WERI-Rb-1 (cell line): ENCODE measurements at places on chromosomes 1 and 21.

GRCh38 chr1:232594768-232595698 lies 34.9 kb downstream of the SIPA1L2 start:
- DNase-seq: no peak

DNA sequence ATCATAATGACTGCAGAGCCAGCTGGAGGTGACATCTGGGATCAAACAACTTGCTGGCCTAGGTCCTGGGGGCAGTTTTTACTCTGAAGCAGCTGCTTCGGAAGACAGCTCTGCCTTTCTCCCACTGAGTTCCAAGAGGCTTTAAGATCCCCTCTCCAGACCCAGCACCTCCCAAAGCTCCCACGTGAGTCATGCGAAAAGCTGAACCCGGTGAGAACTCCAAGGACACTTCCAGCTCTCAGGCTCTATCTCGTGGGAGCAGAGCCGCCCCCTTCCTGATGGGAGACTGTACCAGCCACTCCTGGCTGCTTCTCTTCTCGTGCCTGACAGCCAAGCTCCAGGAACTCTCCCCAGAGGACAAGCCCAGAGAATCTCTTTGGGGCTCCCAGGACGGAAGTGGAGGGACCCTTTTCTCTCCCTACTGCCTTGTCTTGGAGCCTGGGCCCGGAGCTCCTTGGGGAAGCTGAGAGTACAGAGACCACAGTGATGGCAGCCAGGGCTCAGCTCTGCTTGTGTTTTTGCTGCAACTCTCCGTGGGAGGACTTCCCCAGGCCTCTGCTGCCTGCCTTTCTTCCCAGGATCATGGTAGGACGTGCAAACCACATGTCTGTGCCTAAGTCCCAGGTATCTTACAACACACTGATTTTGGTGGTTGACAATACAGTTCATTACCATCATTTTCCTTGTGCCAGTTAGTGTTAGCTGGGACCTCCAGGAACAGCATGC lies 40.6 kb downstream of the STUM start:
- DNase-seq: no peak

GRCh38 chr1:154578058-154578418 lies 10.5 kb downstream of the CHRNB2 start:
- no peak for DNase-seq

DNA sequence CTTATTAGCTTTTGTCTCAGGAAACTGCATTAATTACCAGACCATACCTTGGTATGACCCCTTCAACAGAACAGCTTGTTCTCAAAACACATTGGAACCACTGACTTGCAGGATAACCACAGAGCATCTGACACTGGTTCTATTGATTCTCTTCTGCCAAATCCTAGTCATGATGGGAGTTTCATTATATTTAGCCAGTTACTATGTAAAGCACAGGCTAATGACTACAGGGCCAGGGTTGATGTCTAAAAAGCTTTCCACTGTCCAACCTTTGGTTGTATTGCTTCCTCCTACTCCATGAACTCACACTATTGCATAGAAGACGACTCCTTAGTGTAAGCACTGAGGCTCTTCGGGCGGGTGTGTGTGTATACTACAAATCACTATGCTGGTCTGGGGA lies 3.8 kb downstream of the STMN1 start:
- no peak for DNase-seq

DNA sequence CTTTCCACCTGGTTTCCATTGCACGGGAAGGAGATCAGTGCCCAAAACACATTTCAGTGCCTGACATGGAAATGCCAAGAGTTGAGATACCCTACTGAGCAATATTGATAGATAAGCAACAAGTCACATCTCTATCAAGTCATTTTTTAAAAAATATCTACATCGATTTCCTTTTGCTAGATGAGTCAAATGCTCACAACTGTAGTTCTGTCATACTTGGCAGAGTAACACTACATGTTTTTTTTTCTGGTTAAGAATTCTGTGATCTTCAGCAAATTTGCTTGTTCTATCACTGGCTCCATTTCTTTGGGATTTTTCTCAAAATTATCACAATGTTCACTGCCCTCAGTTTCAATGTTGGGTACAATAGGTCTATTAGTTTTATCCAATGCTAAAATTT lies 145.4 kb downstream of the ZC3H11B start:
- no peak for DNase-seq

GRCh38 chr1:151711044-151711800 lies 5.4 kb downstream of the CELF3 start:
- peak; percentile 100 for DNase-seq

DNA sequence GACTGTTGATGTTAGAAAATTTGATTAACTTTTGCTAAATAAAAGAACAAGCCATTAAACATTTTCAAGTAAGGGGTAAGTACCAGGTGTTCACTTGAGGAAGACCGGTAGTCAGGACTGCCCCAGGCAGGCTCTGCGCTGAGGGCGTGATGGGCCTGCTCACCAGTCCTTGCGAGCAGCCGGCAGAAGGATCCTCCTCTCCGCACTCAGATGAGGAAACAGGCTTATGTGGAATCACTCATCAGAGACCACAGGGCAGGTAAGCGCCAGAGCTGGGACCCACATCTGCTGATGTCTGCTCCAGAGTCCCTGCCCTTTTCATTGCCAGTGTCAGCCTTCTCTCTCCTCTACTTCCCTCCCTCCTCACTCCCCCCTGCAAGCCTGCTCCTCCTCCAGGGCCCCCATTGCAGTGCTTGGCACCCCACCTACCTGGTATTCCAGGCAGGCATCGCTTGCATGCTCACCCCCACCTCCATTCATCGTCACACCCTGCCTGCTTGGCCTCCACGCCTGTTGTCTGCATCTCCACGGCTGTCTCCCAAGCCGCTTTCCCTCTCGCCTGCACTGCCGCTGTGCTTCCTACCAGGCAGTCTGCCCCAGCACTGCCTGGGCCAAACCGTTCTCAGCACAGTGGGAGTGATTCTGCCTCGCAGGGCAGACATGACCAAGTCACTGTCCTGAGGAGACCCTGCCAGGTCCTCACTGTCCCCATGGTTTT lies 24.7 kb upstream of the KDM4A start:
- no peak for DNase-seq

DNA sequence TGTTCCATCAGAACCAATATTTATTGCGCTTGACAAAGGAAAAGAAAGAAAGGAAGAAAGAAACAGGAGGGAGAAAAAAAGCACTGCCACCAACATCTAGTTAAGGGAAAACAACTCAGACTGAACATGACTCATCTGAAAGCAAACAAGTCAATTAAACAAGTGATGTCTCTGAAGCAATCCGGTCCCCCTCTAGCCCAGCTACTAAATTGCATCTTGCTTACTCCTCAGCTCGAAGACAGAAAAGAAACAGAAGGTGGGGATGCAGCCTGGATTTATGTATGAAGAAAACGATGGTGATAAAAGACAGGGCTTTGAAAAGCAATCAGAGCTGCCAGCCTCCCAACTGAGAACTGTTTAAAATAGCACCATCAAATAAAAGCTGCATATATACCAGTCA lies 188.2 kb downstream of the OMA1 start:
- no peak for DNase-seq

DNA sequence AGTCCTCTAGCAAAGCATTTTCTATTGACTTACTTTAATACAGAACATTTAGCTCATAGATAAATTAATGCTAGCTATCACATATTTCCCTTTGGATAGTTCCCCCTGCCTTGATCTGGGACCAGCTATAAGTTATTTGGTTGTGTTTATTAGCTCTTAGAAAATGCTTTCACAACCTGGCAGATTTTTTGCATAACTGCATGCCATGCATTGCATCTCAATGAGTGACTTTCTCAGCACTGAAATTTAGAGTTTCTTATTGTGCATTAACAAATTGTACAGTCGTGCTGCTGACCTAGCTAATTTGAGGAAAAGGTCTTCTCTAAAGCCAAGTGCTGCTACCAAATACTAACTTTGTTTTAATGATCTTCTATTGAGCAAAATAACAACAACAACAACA lies 164.8 kb downstream of the PLPPR5 start:
- no peak for DNase-seq

GRCh38 chr1:84436876-84437655 lies 38.8 kb downstream of the DNASE2B start:
- DNase-seq: no peak

DNA sequence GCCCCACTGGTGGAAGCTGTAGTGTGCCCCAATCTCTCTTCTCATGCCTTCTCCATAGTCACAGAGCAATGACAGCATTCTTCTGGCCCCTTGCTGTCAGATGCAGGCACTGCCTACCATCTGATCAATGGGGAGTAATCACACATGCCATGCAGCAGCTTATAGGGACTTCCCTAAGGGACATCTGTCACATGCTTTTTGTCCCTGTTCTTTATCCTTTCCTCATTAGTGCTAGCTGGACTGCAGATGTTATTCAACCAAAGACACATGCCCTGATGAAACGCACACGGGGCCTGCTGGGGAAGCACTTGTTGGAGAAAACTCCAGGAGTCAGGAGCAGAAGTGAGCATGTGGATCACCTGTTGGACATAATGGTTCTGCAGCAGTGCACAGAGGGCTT lies 108.7 kb downstream of the KCNJ15 start:
- DNase-seq: peak; percentile 58

GRCh38 chr1:180188091-180188506 lies 33.4 kb downstream of the QSOX1 start:
- DNase-seq: peak; percentile 93

DNA sequence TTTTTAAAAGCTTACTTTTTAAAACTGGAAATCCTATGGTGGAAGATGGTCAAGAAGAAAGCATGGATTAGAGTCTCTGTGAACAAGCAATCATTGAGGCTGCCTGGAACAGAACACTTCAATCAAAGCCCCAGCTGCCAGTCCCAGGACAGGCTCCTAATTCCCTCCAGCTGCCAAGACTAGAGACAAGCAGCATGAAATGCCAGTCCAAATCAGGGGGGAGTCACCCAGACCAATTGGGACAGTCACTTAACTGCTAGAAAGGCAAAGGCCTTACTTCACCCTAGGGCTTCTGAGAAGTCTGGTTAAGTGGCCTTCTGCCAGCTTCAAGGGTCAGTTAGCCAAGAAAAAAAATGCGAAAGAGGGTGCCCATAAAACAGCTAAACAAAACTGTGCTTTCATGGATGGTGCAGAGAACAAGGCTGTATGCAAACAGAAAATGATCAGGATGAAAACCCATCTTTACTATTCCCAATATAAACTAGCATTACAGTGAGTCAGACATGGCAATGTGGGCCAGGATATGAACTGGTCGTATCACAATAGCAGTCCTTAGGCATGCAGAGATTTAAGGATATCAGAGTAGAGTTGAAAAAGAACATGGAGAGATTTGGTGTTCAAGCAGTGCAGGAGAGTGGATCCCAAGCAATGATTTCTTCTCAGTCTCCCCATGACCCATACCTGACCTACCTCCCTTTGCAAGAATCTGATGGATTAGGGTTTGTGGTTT lies 31.0 kb upstream of the MAN1A2 start:
- no peak for DNase-seq

DNA sequence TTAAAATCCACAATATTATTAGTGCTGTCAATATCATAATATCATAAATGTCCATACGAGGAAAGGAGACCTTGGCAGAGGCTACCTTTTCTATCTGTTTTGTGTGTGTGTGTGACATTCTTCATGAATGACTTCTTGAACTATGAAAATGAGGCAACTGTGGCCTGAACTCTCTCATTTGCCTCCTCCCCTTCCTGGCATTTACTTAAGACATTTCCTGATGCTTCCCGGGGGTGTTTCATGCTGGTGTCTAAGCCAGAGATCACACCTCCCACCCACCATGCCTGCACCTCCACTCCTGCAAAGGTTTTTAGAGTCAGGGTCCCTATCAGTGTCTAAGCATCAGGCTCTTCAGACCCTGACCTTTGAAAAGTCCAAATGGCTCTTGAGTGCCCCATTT lies 420.9 kb downstream of the KIF26B start:
- DNase-seq: no peak

GRCh38 chr1:23069675-23070074 lies 50.4 kb downstream of the KDM1A start:
- no peak for DNase-seq

- no peak for DNase-seq
Measured at GRCh38 chr1:9534953-9535352, 4.3 kb upstream of the SLC25A33 start.

DNA sequence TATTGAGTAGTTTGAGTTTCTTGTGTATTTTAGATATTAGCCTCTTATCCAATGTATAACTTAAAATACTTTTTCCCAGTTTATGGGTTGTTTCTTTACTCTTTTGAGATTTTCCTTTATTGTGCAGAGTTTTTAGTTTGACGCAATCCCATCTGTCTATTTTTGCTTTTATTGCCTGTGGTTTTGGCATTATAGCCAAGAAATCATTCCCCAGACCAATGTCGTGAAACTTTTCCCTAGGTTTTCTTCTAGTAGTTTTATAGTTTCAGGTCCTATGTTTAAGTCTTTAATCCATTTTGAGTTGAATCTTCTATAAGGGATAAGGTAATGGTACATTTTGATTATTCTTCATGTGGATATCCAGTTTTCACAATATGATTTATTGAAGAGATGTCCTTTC lies 87.6 kb downstream of the LEPR start:
- no peak for DNase-seq

DNA sequence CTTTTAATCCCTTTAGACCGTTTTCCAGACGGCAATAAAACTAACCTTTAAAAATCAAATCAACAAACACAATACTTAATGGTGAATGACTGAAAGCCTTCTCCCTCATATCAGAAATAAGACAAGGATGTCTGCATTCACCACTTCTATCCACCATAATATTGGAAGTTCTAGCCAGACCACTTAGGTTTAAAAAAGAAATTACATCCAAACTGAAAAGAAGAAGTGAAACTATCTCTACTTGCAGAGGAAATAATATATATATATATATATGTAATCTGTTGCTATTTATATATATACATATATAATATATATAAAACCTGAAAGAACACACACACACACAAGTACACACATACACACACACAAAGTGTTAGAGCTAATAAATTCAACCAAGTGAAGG lies 100.4 kb downstream of the BRINP3 start:
- no peak for DNase-seq

DNA sequence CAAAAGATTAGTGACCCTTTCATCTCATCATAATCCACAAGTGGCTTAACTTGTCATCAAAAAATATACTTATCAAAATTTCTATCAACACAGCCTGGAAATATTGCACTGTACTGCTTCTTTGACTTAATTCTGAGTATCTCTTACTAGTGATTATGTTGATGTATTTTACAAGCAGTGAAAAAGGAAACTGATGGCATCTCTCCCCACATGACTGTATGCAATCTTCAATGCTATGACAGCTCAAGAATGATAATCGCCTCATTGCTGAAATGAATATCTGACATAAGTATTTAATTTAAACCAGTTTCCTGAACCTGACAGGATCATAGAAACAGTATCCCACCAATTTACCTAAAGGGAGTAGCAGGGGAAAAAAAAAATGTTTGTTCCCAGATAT lies 79.5 kb downstream of the DPYD start:
- DNase-seq: no peak
